ENCODE measurements at places on chromosomes 3 and 15.

DNA sequence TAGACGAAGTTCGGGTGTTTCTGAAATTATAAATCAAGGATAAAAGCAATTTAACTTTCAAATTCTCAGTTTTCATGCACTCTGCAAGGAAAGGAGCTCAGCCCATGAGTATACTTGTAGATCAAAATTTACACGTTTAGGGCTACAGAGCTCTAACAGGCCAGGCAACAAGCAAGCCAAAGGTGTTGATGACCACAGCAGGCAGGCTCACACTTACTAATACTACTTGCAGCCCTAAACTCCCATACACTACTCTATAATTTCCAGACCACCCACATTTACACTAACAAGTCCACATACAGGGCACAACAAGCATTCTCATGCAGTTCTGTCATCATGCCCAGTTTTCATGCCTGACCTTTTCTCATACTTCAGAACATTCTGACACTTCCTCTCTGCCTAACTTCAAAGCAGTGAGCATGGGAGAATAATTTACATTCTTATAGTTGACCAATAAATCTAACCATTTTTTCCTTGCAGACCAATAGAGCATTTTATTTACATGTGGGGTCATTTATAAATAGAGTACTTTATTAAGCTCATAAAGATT lies 124.7 kb upstream of the FRMD4B start:
- DNase-seq, result no peak

- DNase-seq, result no peak
Observed at GRCh38 chr15:90305932-90306331, 40.5 kb downstream of the NGRN start.

DNA sequence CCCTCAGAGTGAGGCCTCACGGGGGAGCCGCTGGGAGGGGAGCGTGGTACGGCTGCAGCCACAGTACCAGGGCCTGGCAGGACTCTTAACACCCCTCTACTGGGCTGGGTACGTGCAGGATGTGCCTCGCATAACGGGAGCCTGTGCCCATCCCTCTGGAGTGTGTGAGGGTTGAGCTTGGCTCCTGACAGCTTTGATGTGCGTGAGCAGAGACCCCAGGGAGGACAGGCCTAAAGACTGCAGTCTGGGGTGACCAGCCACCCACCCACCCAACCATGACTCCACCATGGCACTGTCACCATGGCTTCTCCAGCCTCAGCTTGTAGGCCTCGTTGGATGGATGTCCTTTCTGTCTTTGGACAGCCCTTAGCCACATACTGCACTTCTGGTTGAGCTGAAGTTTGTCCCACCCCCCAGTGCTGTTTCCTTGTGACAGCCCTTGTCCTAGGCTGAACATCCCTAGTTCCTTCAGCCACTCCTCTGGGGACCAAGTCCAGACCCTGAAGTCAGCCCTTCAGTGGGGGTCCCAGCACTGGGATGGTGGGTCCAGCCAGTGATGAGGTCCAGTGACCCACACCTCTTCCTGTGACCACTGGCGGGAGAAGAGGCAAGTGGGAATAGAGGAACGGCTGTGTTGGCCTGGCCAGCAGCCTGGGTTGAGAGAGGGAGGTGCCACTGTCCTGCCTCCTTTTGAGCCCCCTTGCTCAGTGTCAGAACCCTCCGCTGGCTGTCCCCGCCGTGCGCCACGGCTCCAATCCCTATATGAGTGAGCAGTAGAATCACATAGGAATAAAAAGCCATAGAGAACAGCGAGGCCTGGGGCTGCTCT lies 6.1 kb downstream of the GLYCTK start:
- DNase-seq, result no peak

- DNase-seq, result no peak
Observed at GRCh38 chr15:96066852-96067495, 263.5 kb upstream of the NR2F2 start.

GRCh38 chr3:68006646-68007045 lies 352.2 kb upstream of the SUCLG2 start:
- DNase-seq, result no peak

GRCh38 chr3:129180461-129180860 lies 3.2 kb downstream of the CNBP start:
- no peak for DNase-seq

DNA sequence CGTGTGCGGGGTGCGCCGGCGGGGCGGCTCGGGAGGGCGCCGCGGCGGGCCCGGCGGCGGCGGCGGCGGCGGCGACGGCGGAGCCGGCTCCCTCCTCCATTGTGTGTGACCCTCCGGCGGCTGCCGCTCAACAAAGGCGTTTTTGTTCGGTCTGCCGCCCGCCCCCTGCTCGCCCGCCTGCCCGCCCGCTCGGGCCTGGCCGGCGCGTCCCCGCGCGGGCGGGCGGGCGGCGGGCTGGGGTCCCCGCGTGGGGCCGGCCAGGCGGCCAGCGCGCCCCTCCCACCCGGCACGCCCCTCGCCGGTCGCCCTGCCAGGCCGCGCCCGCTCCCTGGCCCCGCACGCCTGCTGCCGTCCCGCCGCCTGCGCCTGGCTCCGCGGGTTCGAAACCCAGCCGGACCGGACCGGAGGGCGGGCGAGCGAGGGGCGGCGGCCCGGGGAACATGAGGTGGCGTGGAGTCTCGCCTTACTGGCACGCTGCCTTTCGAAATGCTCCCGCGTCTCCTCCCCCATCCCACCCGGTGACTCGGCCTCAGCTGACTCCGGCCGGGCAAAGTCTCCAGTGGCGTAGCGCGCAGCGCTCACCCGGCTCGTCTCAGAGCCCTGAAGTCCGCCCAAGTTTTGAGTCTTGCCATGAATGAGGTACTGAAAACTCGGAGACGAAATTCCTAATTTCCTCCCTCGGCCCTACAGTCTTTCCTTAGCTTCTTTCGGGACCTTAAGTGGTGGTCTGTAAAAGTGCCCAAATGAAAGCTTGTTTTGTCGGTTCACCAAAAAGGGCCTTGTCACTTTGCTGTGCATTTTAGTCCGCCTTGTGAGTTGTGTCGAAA lies 588 bp downstream of the MAPK6 start:
- DNase-seq, result no peak
